Mammary epithelial cell (primary cell): ENCODE measurements at places on chromosomes 5 and 9. TPM values are rescaled to one million over a fixed set of nuclear protein-coding genes. Genes with fewer than 3 reads are reported as not detected.

The SETD9 gene
- total RNA-seq: 10.5 TPM

The ELOVL7 gene
- 17.8 TPM for total RNA-seq

The FOXD4L6 gene
- 1.0 TPM for total RNA-seq

The PCDHB10 gene
- total RNA-seq: 0.45 and 0.56 TPM in 2 replicates

The MUSK gene
- total RNA-seq: not detected

The PAEP gene
- total RNA-seq: not detected

The SLC46A2 gene
- total RNA-seq: not detected

The HRCT1 gene
- total RNA-seq: 0.59 and 1.6 TPM in 2 replicates

The RASGRF2 gene
- 2.0 TPM for total RNA-seq

The ZDHHC11B gene
- total RNA-seq: not detected

The CAVIN4 gene
- total RNA-seq: 0.33 TPM

The CYLC2 gene
- total RNA-seq: not detected in 2 replicates

The CNTLN gene
- 4.2 and 6.3 TPM in 2 replicates for total RNA-seq

The NTNG2 gene
- 1.0 TPM for total RNA-seq

The SHC3 gene
- 0.08 and 0.09 TPM in 2 replicates for total RNA-seq

The OMD gene
- not detected for total RNA-seq

The LPAR1 gene
- total RNA-seq: 17.5 and 20.4 TPM in 2 replicates

The ACOT12 gene
- not detected in 2 replicates for total RNA-seq

The TEX48 gene
- total RNA-seq: not detected in 2 replicates

The GRIA1 gene
- total RNA-seq: under 0.01 TPM

The ZNF169 gene
- total RNA-seq: 2.7 and 3.3 TPM in 2 replicates

The C9 gene
- not detected in 2 replicates for total RNA-seq

The OTP gene
- total RNA-seq: not detected

The PLPPR1 gene
- total RNA-seq: not detected in 2 replicates

The ZNF366 gene
- total RNA-seq: not detected

The SNCAIP gene
- under 0.01 TPM for total RNA-seq

The SLC6A18 gene
- not detected for total RNA-seq

The BTNL8 gene
- not detected for total RNA-seq

The GMCL2 gene
- not detected in 2 replicates for total RNA-seq

The MOB3B gene
- total RNA-seq: 19.3 TPM

The PCDHA8 gene
- total RNA-seq: under 0.01 TPM

The RASGEF1C gene
- total RNA-seq: not detected in 2 replicates

The IL13 gene
- total RNA-seq: 0.27 TPM in 1 of 2 replicates, not detected in the other

The OSTF1 gene
- 33.9 and 53.1 TPM in 2 replicates for total RNA-seq

The ARHGEF37 gene
- total RNA-seq: 35.2 TPM

The ANKRD34B gene
- total RNA-seq: not detected in 2 replicates

The TBC1D9B gene
- 71.0 TPM for total RNA-seq

The CNOT8 gene
- total RNA-seq: 32.3 TPM

The NTRK2 gene
- total RNA-seq: 1.5 TPM

The ALDOB gene
- not detected for total RNA-seq

The ARHGAP26 gene
- 34.0 and 50.6 TPM in 2 replicates for total RNA-seq

The HMCN2 gene
- total RNA-seq: under 0.01 TPM

The ASB6 gene
- 28.2 TPM for total RNA-seq

The TMEM174 gene
- not detected in 2 replicates for total RNA-seq

The IFNA21 gene
- not detected for total RNA-seq

The IFNA13 gene
- not detected in 2 replicates for total RNA-seq

The MRPS2 gene
- total RNA-seq: 30.3 and 46.2 TPM in 2 replicates

The PCDHA10 gene
- total RNA-seq: 1.3 TPM

The FAM169A gene
- 24.5 and 37.7 TPM in 2 replicates for total RNA-seq

The DAPK1 gene
- total RNA-seq: 17.1 and 41.7 TPM in 2 replicates

The MFAP3 gene
- total RNA-seq: 28.1 and 32.4 TPM in 2 replicates

The SEPTIN8 gene
- total RNA-seq: 39.3 and 57.5 TPM in 2 replicates

The C9orf50 gene
- total RNA-seq: not detected in 2 replicates

The SEMA4D gene
- 0.48 and 1.7 TPM in 2 replicates for total RNA-seq

The CERCAM gene
- 69.3 TPM for total RNA-seq

The TBC1D2 gene
- 98.2 TPM for total RNA-seq

The KCNV2 gene
- not detected for total RNA-seq

The ABO gene
- not detected for total RNA-seq

The MORN5 gene
- total RNA-seq: not detected in 2 replicates
